Effector memory CD8-positive, alpha-beta T cell (primary cell): ENCODE measurements at places on chromosomes 12 and 14.
A peak's percentile ranks its signal among the peaks of the same experiment; 100 is the strongest.

DNA sequence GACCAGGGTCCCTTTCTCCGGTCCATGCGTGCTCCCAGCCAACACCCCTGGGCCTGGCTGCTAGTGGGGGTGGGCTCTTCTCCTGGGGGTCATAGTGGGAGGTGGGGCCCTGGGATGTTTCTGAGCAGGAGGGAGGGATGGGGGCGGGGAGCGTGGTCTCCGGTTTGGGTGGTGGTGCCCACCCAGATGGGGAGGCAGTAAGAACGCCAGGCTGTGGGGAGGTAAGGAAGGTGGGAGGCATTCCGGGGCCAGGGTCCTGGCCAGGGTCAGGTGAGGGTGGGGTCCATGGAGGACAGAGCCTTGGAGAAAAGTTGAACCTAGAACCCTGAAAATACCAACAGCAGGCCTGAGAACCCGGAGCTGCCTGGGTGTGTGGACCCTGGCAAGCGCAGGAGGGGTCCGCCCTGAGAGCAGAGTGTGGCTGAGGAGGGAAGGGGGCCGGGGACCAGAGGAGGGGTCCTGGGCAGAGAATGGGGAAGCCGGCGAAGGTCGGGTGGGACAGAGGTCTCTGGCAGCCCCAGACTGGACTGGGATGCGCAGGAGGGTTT lies 5.7 kb downstream of the CRIP2 start:
- peaks cover 47% of the 10 kb centered on the region for H3K4me1 ChIP-seq
- H3K36me3 ChIP-seq, result peaks cover 82% of the 10 kb centered on the region
- no peaks in the 10 kb centered on the region for H3K27me3 ChIP-seq
- peak overlapping the region; percentile 82 for H3K4me3 ChIP-seq

- no peaks in the 10 kb centered on the region for H3K36me3 ChIP-seq
- H3K4me3 ChIP-seq, result no peak overlapping the region
- no peak for DNase-seq
- no peak overlapping the region for H3K27ac ChIP-seq
- peaks cover 17% of the 10 kb centered on the region for H3K27me3 ChIP-seq
Measured at GRCh38 chr12:5177096-5177495, 133.4 kb downstream of the KCNA5 start.

GRCh38 chr12:57452937-57453509 lies 2.1 kb upstream of the INHBE start:
- no peak overlapping the region for H3K4me3 ChIP-seq
- H3K36me3 ChIP-seq, result no peaks in the 10 kb centered on the region

DNA sequence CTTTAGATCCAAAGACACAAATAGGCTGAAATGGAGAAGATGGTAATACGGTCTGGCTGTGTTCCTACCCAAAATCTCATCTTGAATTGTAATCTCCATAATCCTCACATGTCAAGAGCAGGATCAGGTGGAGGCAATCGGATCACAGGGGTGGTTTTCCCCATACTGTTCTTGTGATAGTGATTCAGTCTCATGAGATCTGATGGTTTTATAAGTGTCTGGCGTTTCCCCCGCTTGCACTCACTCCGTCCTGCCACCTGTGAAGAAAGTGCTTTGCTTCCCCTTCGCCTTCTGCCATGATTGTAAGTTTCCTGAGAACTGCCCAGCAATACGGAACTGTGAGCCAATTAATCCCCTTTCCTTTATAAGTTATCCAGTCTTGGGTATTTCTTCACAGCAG lies 1795.5 kb upstream of the FLRT2 start:
- no peaks in the 10 kb centered on the region for H3K4me1 ChIP-seq
- no peak overlapping the region for H3K4me3 ChIP-seq
- H3K27ac ChIP-seq, result no peak overlapping the region
- H3K27me3 ChIP-seq, result no peaks in the 10 kb centered on the region
- H3K36me3 ChIP-seq, result no peaks in the 10 kb centered on the region
- no peak for DNase-seq

- no peaks in the 10 kb centered on the region for H3K27me3 ChIP-seq
- no peak overlapping the region for H3K27ac ChIP-seq
- no peak overlapping the region for H3K4me3 ChIP-seq
- no peak for DNase-seq
- H3K36me3 ChIP-seq, result no peaks in the 10 kb centered on the region
Measured at GRCh38 chr14:57259672-57260071, 9.0 kb downstream of the EXOC5 start.

DNA sequence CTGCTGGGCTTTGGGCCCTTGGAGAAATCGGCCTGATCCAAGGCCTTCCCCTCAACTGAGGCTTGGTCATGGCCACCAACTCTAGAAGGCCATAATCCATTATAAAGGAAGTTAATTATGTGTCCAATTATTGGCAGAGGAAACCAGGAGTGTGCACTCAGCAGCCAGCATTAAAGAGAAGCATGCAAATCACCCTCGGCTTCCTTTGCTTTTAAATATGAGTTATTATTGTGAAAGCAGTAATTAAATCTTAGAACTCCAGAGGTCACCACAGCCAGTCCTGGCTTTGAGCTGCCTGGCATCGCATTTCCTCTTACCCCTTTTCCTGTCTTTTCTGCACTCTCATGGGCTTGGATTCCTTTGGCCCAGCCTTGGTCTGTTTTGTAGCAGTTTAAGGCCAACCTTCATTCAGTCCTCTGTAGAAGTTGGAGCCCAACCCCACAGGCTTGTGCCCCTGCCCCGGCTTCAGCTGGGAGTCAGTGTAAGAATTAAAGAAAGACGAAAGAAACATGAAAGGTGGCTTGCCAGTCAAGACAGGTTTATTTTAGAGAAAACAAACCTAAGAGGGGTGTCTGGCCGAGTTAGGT lies 14.7 kb upstream of the KRT86 start:
- no peak for DNase-seq
- no peaks in the 10 kb centered on the region for H3K4me1 ChIP-seq
- H3K27ac ChIP-seq, result no peak overlapping the region
- no peak overlapping the region for H3K4me3 ChIP-seq

DNA sequence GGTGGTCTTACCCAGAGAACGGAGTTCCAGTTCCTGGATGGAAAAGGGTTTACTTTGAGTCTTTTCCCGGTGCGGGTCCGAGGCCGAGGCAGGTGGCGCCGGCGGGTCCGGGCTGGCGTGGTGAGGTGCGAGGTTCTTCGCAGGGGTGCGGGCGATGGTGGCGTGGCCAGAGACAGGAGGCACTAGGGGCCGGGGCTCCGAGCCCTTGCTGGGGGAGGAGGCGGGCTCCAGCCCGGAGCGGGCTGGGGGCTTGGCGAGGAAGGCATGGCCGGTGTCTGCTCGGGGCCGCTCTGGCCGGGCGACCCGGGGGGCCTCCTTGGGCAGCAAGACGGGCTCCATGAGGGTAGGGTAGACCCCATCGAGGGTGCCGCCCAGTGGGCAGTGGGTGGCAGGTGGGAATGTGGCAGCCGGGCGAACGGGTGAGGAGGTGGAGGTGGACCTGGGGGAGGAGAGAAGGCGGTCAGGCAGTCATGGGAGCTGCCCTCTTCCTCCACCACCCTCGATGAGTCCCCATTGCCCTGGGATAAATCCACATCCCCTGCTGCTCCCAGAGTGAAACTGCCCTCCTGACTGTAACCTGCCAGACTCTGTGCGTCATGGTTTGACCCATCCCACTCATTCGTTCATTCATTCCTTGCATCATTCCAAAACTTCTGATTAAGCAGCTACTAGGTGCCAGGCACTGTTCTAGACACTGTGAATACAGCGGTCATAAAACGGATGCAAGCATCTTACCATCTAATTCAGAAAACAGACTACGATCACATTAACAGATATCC lies 42.0 kb downstream of the RFLNA start:
- no peak for DNase-seq
- peak overlapping the region; percentile 61 for H3K27ac ChIP-seq
- H3K4me1 ChIP-seq, result no peaks in the 10 kb centered on the region
- peaks cover 67% of the 10 kb centered on the region for H3K36me3 ChIP-seq
- no peak overlapping the region for H3K4me3 ChIP-seq
